ENCODE measurements at places on chromosomes 1 and 21. TPM values are rescaled to one million over a fixed set of nuclear protein-coding genes. Genes with fewer than 3 reads are reported as not detected.

GRCh38 chr1:93699049-93699384 is 17.4 kb upstream of the BCAR3 start:
- DNase-seq = no peak

GRCh38 chr21:14901482-14901958 is 163.3 kb downstream of the NRIP1 start:
- peak; percentile 19 for DNase-seq

DNA sequence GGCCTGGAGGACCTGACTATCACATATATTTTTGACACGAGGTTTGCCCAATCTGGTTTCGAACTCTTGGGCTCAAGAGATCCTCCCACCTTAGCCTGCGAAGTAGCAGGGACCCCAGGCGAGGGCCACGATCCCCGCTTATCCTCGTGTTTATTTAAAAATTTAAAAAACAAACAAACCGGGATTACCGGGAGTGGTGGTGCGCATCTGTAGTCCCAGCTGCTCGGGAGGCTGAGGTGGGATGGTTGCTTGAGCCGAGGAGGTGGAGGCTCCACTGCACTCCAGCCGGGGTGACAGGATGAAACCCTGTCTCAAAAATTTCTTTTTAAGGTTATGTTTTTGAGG is 452 bp upstream of the EXOSC10 start:
- no peak for DNase-seq

DNA sequence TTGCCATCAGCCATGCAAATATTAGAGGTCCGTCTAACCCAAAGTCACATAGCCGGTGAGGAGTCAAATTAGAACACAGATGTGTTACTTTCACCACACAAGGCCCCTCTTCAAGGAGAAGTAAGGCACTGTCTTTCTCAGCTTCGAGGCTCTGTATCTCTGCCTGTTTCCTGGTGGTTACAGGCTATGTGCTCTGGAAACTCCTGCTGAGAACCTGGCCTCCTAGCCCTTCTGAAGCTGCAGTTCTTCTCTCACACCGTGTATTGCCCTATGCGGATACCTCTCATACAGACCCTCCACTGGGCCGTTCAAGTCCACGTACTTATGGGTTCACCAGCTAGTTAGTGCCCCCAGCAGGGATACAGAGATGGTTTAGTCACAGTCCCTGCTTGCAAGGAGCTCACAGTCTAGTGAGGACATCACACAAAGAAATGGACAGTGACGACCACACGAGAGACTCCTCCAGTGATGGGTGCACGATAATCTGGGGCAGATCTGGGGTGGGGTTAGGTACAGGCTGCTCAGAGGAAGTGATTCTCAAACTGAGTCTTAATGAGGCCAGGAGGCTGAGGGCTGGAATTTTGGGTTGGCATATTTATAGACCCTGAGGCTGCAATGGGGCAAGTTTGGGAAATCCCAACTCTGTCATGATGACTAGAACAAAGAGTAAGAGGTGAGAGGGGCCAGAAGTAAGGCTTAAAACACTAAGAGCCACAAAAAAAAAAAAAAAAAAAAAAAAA is 22.8 kb upstream of the ELOA start:
- no peak for DNase-seq

DNA sequence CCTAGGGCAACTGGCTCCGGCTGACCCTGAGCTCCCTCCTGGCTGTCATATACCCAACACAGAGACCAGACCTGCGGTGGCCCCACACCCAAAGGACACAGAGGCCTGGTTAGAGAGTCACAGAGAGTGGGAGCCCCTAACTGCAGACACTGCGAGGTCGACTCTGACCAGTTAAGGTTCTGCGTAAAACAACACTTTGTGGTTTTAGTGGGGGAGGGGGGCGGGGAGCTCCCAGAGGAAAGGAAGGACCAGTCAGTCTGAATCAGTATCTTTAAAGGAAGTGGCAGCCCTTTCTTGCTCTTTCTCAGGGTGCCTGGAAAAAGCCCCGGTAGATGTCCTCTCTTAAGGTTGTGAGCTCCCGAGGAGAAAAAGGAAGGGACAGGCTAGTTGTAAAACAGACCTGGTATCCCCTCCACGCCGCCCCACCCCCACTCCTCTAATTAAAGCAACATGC is 2.4 kb downstream of the SSBP3 start:
- peak; percentile 73 for DNase-seq

- DNase-seq = no peak
Measured at GRCh38 chr21:17780539-17780938, 38.6 kb downstream of the C21orf91 start.

GRCh38 chr1:62210960-62211359 is 16.3 kb downstream of the L1TD1 start:
- DNase-seq = no peak

- peak; percentile 34 for DNase-seq
Measured at GRCh38 chr1:228905701-228906101, 170.4 kb downstream of the RHOU start.

- DNase-seq = peak; percentile 69
Measured at GRCh38 chr1:161885003-161885402, 118.9 kb downstream of the ATF6 start.

DNA sequence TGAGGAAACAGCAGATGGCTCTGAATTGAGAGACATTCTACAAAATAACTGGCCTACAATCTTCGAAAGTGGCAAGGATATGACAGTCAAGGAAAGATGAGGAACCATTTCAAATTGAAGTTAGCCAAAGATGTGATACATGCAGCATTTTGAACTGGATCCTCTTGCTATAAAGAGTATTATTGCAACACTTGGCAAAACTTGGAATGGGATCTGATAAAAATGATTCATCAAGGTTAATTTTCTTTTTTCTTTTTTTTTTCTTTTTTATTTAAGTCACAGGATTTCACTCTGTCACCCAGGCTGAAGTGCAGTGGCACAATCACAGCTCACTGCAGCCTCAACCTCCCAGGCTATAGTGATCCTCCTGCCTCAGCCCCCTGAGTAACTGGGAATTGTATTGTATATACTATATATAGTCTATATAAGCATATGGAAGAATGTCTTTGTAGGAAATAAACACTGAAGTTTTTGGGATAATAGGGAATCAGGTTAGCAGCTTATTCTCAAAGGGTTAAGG is 49.8 kb upstream of the GJA8 start:
- DNase-seq = no peak

DNA sequence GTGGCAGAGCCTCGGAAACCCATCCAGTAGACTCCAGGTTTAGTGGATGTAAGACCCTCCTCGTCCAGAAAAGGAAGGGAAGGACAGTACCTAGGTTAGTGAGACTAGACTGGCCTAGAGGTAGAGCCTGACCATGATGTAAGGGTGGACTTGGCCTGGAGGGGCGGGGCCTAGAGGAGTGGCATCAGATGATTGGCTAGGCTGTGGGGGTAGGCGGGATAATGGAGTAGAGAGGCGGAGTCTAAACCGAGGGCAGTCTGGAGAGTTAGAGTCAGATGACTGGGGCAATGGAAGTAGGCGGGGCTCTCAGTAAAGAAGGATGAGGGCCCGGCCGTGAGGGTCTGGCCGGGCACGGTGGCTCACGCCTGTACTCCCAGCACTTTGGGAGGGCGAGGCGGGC is 70.1 kb downstream of the EPHB2 start:
- DNase-seq = peak; percentile 46

DNA sequence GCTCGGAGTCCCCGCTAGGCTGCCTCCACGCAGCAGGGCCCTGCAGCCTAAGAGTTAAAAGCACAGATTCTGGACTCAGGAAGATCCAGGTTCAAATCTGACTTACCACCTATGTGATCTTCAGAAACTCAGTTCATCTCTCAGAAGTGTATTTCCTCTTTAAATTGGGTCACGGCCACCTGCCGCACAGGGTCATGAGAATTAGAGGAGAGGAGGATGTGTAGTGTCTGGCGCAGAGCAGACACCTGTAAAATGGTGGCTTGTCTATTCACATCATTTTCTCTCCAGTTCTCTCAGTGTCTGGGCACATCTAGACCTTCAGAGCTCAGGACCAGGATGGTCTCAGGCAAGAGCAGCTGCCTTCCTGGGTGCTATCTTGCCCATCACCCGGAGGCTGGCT is 45.8 kb downstream of the PTPRF start:
- no peak for DNase-seq

DNA sequence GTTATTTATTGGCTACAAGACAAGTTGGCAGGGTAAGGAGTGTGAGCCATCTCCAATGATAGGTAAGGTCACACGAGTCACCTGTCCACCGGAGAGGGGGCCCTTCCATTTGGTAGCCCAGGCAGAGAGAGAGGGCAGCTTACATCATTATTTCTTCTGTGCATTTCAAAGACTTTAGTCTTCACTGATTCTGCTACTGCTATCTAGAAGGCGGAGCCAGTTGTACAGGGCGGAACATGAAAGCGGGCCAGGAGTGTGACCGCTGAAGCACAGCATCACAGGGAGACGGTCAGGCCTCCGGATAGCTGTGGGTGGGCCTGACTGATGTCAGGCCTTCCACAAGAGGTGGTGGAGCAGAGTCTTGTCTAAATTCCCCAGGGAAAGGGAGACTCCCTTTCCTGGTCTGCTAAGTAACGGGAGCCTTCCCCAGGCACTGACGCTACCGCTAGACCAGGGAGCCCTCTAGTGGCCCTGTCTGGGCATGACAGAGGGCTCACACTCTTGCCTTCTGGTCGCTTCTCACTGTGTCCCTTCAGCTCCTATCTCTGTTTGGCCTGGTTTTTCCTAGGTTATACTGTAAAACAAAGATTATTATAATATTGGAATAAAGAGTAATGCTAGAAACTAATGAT is 36.7 kb downstream of the ZNF695 start:
- DNase-seq = peak; percentile 67

DNA sequence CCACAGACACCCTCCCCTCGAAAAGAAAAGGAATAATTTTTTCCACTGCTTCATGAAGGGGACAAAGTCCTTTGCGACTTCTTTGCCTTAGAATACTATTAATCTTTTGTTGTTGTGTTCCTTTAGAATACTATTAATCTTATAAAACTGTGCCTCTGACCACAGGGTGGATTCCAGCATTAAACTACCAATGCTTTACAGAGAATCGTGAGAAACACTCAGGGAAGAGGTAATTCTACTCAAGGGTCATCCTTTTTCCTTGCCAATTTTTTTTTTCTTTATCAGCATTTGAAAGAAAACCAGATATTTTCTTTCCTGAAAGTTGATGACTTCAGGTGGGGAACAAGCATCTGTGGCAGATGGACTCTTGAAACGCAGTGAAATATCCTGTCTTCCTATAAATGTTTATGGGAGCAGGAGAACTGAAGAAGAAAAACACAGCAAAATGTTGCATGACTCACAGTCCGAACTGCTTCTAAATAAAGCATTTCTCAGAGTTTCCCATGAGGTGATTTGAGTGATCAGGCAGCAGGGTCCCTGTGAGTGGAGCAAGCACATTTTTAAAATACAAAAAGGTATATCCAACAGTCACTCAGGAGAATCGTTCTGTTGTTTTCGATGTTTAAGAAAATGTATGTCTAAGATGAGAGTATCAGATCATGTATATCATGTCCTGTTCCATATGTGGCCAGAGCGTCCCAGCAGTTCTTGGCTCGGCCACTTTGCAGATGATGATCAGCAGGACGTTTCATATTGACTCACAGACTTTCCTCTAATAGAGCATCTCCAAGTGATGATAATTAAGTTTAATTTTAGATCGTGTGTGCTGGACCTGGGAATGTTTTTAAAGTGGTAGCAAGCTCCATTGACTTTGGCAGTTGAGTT is 154.2 kb upstream of the RUNX1 start:
- DNase-seq = peak; percentile 92

- no peak for DNase-seq
Measured at GRCh38 chr1:205455581-205456382, at the start of gene BLACAT1. Gene BLACAT1, minus strand, starts transcription at chr1:205456045.

DNA sequence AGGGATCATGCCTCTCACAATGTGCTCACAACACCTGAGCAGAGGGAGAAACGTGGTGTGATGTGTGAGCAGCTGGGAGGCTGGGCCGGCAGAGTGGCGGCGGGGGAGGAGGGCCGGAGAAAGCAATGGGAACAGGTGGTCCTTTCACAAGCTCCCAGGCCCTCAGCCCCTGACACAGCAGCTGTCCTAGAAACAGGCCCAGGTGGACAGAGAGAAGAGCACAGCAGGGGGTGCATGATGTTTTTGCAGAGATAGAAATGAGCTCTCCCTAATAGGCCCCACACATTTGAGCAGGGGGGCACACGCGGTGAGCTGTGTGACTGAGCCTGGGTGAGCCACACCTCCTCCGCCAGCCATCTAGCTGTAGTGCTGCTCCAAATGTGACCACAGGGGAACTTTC is 7.6 kb upstream of the RGS16 start:
- no peak for DNase-seq

- DNase-seq = no peak
Measured at GRCh38 chr1:115329965-115330364, 8.1 kb downstream of the NGF start.

DNA sequence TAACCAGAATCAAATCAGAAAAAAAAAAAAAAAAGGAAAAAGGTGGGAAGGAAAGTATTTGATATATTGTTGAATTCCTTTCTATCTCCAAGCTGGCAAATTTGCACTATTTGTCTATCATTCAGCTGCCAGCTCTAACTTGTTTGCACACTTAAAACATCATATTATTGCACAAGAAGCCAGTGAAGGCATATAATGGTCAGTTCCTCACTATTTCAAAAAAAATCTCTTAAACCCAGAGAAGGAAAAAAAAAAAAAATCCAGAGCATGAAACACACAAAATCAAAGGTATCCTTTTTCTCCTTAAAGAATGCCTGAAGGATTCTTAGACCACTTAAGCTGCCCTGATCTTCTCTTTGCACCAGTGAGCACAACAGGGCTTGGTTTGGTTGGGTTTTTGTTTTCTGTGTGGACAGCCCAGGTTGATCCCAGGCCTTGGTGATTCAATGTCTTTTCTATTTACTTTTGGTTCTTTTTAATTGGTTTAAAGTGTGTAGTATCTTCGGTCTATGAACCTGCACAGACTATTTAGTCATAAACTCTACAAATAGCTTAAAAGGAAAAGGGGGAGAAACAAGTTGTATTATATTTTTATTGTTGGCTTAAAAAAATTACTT is 40.2 kb downstream of the DUSP10 start:
- no peak for DNase-seq

- DNase-seq = no peak
Measured at GRCh38 chr1:204146965-204147364, 4.9 kb downstream of the ETNK2 start.

DNA sequence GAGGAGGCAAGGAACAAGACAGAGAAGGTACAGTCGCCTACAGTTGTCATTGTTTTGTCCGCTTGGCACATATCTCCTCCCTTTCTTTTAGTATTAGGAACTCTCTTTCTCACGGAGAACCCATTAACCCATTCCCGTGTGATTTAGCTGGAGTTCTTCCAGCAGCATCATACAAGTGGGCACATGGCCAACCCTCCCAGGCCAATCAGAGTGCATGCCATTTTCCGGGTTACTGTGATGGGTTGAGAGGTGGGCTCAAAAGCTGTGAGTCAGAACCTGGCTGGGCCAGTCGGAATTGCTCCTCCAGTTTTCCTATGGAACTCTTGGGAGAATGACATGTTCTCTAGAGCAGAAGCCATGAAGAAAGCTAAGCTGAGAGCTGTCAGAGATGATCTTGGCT is 83.1 kb upstream of the SOD1 start:
- DNase-seq = no peak

Gene OR2T33
- not detected for total RNA-seq

Gene LAD1
- not detected for total RNA-seq

Gene EPHA8
- total RNA-seq = not detected

Gene RGS1
- 0.32 TPM for total RNA-seq

Gene SPATA6
- 4.2 TPM for total RNA-seq

Gene DIRAS3
- 2.3 TPM for total RNA-seq

Gene AMY1C
- not detected for total RNA-seq

Gene AADACL3
- total RNA-seq = not detected

Measured in fibroblast of villous mesenchyme (primary cell).